Activated CD4-positive, alpha-beta T cell treated with anti-CD3 and anti-CD28 coated beads for 36 hours (primary cell): ENCODE measurements at places on chromosomes 5 and 9. TPM values are rescaled to one million over a fixed set of nuclear protein-coding genes. Genes with fewer than 3 reads are reported as not detected.

PCDHB14 gene
- total RNA-seq, result not detected

GRCh38 chr5:137752905-137753690 lies 1.1 kb downstream of the HNRNPA0 start:
- DNase-seq, result peak; percentile 65
- H3K4me1 ChIP-seq, result peaks cover 25% of the 10 kb centered on the region
- peak overlapping the region; percentile 97 for H3K27ac ChIP-seq
- H3K36me3 ChIP-seq, result peaks cover 38% of the 10 kb centered on the region
- H3K4me3 ChIP-seq, result peak overlapping the region; percentile 77

DNA sequence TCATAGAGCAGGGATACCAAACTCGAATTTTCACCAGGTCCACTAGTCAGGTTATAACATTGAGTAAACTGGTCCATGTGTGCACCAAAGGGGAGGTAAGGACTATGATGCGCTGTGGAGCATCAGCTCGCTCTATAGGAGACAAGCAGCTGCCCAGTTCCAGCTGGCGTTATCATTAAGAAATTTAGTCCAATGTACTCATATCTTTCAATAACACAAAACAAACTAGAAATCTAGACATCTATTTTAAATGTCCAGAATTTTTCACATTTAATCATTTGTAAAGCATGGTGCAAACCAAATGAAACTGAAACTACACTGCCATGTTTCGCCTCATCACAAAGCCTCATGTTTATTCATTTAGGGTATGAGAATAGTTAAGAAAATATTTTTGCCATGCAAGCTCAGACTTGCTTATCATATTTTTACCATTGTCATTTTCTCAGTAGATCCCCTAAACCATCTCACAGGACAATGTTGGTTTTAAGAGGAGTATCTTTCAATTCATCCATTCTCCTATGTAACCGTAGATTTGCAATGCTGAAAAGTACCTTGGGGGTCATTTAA lies 50.9 kb downstream of the ZNF474 start:
- DNase-seq, result no peak
- no peaks in the 10 kb centered on the region for H3K36me3 ChIP-seq
- H3K4me1 ChIP-seq, result peaks cover 22% of the 10 kb centered on the region
- H3K4me3 ChIP-seq, result no peak overlapping the region
- H3K27me3 ChIP-seq, result peaks cover 12% of the 10 kb centered on the region
- H3K27ac ChIP-seq, result no peak overlapping the region

FOXD4 gene
- total RNA-seq, result 0.19 TPM

NUTM2F gene
- total RNA-seq, result not detected

POLR3G gene
- total RNA-seq, result 18.4 TPM

LCN9 gene
- total RNA-seq, result not detected

PCDHGA8 gene
- total RNA-seq, result not detected

DNA sequence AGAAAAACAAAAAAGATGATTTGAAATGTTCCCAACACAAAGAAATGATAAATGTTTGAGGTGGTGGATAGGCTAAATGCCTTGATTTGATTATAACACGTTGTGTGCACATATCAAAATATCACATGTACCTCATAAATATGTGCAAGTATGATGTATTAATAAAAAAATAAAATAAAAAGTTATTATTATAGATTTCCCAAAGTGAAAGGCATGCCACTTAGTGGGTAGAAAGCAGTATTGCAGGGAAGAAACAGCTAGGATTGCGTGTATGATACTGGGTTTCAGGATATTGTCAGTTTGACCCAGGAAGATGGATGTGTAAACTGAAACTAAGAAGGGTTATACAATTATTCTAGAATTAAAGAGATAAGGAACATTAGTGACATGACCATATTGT lies 3.6 kb upstream of the TMEM38B start:
- H3K4me1 ChIP-seq, result peaks cover 12% of the 10 kb centered on the region
- no peak for DNase-seq
- no peak overlapping the region for H3K27ac ChIP-seq
- no peaks in the 10 kb centered on the region for H3K36me3 ChIP-seq
- peaks cover 25% of the 10 kb centered on the region for H3K27me3 ChIP-seq

GRCh38 chr5:44454002-44454401 lies 64.8 kb upstream of the FGF10 start:
- H3K36me3 ChIP-seq, result no peaks in the 10 kb centered on the region
- no peak overlapping the region for H3K4me3 ChIP-seq
- no peak overlapping the region for H3K27ac ChIP-seq
- no peaks in the 10 kb centered on the region for H3K4me1 ChIP-seq

GRCh38 chr5:123176224-123176937 lies 87.3 kb downstream of the PRDM6 start:
- no peak overlapping the region for H3K4me3 ChIP-seq
- no peak for DNase-seq
- H3K27ac ChIP-seq, result no peak overlapping the region
- H3K36me3 ChIP-seq, result no peaks in the 10 kb centered on the region
- no peaks in the 10 kb centered on the region for H3K4me1 ChIP-seq
- no peaks in the 10 kb centered on the region for H3K27me3 ChIP-seq

GRCh38 chr5:137504916-137505315 lies 5.8 kb upstream of the SPOCK1 start:
- H3K4me3 ChIP-seq, result no peak overlapping the region
- H3K27me3 ChIP-seq, result peaks cover 17% of the 10 kb centered on the region
- no peaks in the 10 kb centered on the region for H3K36me3 ChIP-seq
- DNase-seq, result no peak

DNA sequence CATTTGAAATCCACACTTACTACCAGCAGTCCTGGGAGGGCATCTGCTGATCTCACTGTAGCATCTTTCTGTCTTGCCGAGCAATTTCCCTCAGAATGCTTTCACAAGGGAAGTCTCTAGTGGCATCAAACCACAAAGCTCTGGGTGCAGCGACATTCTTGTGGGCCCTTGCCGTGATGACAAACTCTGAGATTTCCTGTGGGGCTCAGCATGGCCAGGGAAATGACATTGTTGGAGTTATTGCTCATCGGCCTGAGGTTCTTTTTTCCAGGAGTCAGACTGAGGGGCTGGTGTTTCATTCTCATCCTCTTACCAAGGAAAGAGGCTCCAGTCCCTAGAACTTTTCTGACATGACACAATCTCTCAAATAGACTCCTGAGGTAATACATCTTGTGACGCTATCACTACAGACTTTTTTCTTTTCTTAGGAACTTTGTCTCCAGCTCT lies 51.4 kb downstream of the PFDN1 start:
- peak overlapping the region; percentile 18 for H3K4me3 ChIP-seq
- peaks cover 15% of the 10 kb centered on the region for H3K36me3 ChIP-seq
- peaks cover 42% of the 10 kb centered on the region for H3K4me1 ChIP-seq
- peak; percentile 85 for DNase-seq

GRCh38 chr5:96961053-96961452 lies 25.2 kb downstream of the LNPEP start:
- H3K4me3 ChIP-seq, result no peak overlapping the region
- H3K27ac ChIP-seq, result peak overlapping the region; percentile 75
- peaks cover 80% of the 10 kb centered on the region for H3K4me1 ChIP-seq
- H3K36me3 ChIP-seq, result peaks cover 17% of the 10 kb centered on the region
- H3K27me3 ChIP-seq, result no peaks in the 10 kb centered on the region

GRCh38 chr9:91426123-91426745 lies 2.6 kb upstream of the NFIL3 start:
- peaks cover 19% of the 10 kb centered on the region for H3K36me3 ChIP-seq
- H3K27me3 ChIP-seq, result peaks cover 7% of the 10 kb centered on the region
- H3K4me1 ChIP-seq, result peaks cover 37% of the 10 kb centered on the region
- DNase-seq, result no peak

DNA sequence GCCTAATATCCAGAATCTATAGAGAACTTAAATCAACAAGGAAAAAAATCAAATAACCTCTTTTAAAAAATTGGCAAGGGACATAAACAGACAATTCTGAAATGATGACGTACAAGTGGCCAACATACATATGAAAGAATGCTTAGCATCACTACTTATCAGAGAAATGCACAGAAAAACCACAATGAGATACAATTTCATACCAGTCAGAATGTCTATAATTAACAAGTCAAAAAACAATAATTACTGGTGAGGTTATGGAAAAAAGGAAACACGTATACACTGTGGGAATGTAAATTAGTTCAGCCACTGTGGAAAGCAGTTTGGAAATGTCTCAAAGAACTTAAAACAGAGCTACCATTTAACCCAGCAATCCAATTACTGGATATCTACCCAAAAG lies 1192.0 kb downstream of the CDH12 start:
- no peak overlapping the region for H3K27ac ChIP-seq
- DNase-seq, result no peak

- H3K27me3 ChIP-seq, result peaks cover 6% of the 10 kb centered on the region
- no peak overlapping the region for H3K27ac ChIP-seq
- no peak overlapping the region for H3K4me3 ChIP-seq
- H3K36me3 ChIP-seq, result no peaks in the 10 kb centered on the region
- no peaks in the 10 kb centered on the region for H3K4me1 ChIP-seq
Observed at GRCh38 chr5:108672639-108673038, 75.1 kb upstream of the FER start.

- H3K27me3 ChIP-seq, result no peaks in the 10 kb centered on the region
- no peaks in the 10 kb centered on the region for H3K36me3 ChIP-seq
Observed at GRCh38 chr5:144028636-144029035, 141.8 kb downstream of the YIPF5 start.

DNA sequence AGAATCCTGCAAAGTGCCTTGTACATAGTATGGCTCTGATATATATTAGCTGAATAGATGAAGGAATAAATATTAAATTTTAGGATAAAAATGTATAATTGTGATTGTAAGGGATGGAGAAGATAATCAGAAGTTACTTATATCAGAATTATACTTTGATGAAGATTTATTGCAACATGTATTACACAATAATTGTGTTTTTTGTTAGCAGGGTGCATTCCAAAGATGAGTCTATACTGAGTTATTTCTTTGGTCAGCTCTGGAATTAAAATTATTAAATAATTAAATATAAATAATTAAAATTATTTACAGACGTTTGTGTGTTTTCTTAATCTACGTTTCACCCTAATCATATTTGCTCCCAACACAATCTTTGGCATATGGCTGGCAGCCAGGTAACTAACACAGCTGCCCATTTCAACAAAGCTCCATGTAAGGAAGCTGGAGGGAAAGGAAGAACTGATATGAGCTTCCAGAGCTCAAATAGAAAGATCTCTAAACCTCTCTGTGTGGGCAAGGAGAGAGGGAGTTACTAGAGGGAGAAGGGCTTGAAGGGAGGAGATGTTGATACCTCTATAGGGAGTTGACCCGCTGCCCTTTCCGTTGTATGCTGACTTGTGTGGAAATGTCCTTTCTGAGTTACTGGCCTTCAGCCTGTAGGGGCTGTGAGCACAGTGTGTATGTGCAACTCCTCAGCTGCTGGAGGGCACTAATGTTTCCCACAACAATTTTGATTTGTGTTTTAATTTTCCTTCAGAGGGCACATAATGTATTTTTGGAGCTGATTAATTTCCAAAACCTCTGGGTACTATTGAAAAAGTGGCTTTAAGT lies 403.4 kb downstream of the MAN2A1 start:
- no peak for DNase-seq
- H3K4me3 ChIP-seq, result no peak overlapping the region
- H3K27me3 ChIP-seq, result no peaks in the 10 kb centered on the region
- peaks cover 27% of the 10 kb centered on the region for H3K4me1 ChIP-seq
- H3K27ac ChIP-seq, result no peak overlapping the region

SAP30L gene
- total RNA-seq, result 22.1 TPM

DNA sequence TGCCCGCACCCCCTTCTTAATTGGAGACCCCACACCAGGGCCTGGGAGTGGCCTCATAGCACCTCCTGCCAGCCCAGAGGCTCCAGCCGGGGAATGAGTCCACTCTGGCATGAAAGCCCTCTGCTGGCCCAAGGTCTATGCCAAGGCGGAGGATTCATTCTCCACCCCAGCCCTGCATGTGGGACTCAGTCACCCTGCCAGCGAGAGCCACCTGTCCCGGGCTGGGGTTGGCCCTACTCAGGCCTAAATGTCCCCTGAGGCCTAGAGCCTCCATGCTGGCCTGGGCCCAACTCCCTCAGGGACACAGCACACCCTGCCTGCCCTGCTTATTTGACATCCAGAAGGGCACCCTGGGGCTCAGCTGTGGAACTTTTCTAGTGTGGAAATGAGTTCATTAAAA lies 1.0 kb upstream of the RAPGEF1 start:
- no peaks in the 10 kb centered on the region for H3K27me3 ChIP-seq
- H3K36me3 ChIP-seq, result peaks cover 19% of the 10 kb centered on the region
- H3K4me1 ChIP-seq, result peaks cover 52% of the 10 kb centered on the region

ASPN gene
- not detected for total RNA-seq

GRCh38 chr5:116668390-116668789 lies 93.8 kb upstream of the SEMA6A start:
- no peaks in the 10 kb centered on the region for H3K4me1 ChIP-seq
- DNase-seq, result no peak
- no peaks in the 10 kb centered on the region for H3K36me3 ChIP-seq
- H3K4me3 ChIP-seq, result no peak overlapping the region
- H3K27ac ChIP-seq, result no peak overlapping the region
- H3K27me3 ChIP-seq, result peaks cover 2% of the 10 kb centered on the region

GRCh38 chr5:151021746-151022145 lies 1.4 kb downstream of the GPX3 start:
- DNase-seq, result no peak
- H3K4me3 ChIP-seq, result no peak overlapping the region
- H3K36me3 ChIP-seq, result peaks cover 10% of the 10 kb centered on the region
- H3K27ac ChIP-seq, result no peak overlapping the region

SH2D3C gene
- 30.3 TPM for total RNA-seq

LMAN2 gene
- 74.5 TPM for total RNA-seq

SLC34A1 gene
- 0.14 TPM for total RNA-seq

DNA sequence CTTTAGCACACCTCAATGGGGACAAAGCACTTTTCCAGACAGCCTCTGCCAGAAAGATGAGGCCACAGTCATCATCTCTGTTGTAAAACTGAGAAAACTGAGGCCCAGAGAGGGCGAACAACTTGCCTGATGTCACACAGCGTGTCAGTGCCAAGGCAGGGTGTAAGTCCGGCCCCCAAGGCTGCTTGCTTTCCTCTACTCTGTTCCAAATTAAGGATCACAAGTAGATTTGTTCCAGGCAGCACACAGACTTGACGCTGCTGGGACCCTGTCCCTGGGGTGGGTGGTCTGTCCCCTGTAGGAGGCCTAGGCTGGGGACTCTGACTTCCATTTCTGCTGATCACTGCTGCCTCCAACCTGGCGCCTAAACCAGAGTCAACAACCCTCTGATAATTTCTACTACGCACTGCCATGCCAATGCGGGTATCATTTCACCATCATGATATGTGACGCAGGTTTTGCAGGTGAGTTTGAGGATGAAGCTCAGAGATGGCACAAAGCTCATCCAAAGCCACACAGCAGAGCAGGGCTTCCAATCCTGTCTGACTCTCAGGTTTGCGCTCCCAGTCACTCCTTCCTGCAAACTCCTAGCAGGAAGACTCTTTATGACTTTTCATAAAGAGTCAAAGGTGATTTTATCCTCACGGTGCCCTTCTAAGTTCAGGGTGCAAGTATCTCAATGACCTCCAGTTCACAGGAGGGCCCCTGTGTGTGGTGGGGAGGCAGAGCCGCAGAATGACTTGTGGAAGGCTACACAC lies 13.5 kb upstream of the RALGDS start:
- H3K4me1 ChIP-seq, result peaks cover 75% of the 10 kb centered on the region
- peak overlapping the region; percentile 98 for H3K27ac ChIP-seq
- H3K27me3 ChIP-seq, result no peaks in the 10 kb centered on the region
- peaks cover 13% of the 10 kb centered on the region for H3K36me3 ChIP-seq

CNTNAP3 gene
- total RNA-seq, result not detected

GRCh38 chr5:84260939-84261338 lies 123.7 kb downstream of the EDIL3 start:
- H3K4me1 ChIP-seq, result no peaks in the 10 kb centered on the region
- peaks cover 3% of the 10 kb centered on the region for H3K27me3 ChIP-seq
- H3K36me3 ChIP-seq, result no peaks in the 10 kb centered on the region
- no peak for DNase-seq
- no peak overlapping the region for H3K27ac ChIP-seq

MAMDC2 gene
- not detected for total RNA-seq
